Fibroblast of skin of scalp (primary cell): ENCODE measurements at places on chromosomes 4 and X.
A peak's percentile ranks its signal among the peaks of the same experiment; 100 is the strongest.

- peak; percentile 77 for DNase-seq
These were observed 98.9 kb downstream of the ARHGAP6 start for GRCh38 chrX:11566789-11567188.

- no peak for DNase-seq
These were observed 673 bp downstream of the PARM1 start for GRCh38 chr4:74933562-74934015.

- DNase-seq, result no peak
These were observed 21.8 kb downstream of the NLGN3 start for GRCh38 chrX:71166461-71166860.

GRCh38 chr4:145101091-145101490 is 3.0 kb downstream of the ABCE1 start:
- DNase-seq, result no peak

- DNase-seq, result no peak
These were observed 1.3 kb downstream of the NKAP start for GRCh38 chrX:119942173-119942819.

DNA sequence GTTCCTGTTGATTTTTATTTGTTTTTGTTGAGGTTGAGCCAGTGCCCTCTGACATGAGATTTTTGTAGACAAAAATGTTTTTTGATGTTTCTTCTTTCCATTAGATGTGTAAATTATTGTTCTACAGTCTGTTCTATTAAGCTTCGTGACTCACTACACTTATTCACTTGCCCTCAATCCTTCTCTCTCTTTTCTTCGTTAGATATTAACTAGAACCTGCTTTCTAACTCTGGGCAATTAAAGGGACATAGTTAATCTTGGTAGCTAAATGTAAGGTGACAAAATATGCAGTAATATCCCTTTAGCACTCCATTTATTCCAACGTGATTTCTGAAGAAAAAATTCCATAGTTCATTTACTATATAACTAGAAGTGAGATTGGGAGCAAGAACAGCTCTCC is 333.9 kb downstream of the PDHA2 start:
- no peak for DNase-seq

- DNase-seq, result no peak
These were observed 34.1 kb downstream of the PLS3 start for GRCh38 chrX:115595049-115595448.

- peak; percentile 75 for DNase-seq
These were observed 105.1 kb upstream of the GRID2 start for GRCh38 chr4:92198711-92199110.

DNA sequence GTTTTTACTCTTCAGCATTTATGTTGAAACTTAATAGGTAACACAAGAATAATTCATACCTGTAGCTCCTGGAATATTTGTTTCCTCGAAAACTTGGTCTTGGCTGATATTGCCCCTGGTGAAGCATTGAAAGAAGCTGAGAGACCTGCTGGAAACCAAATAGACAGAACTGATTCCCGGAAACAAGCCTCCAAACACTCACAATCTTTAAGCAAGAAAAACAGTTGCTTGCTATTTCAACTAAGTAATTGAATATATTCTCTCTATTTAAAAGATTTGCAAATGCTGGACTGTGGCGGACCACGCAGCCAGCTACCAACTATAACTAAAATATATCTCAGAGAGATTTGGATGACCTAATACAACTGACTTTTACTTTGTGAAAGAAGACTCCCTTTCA is 3.6 kb downstream of the PCDH18 start:
- DNase-seq, result no peak

DNA sequence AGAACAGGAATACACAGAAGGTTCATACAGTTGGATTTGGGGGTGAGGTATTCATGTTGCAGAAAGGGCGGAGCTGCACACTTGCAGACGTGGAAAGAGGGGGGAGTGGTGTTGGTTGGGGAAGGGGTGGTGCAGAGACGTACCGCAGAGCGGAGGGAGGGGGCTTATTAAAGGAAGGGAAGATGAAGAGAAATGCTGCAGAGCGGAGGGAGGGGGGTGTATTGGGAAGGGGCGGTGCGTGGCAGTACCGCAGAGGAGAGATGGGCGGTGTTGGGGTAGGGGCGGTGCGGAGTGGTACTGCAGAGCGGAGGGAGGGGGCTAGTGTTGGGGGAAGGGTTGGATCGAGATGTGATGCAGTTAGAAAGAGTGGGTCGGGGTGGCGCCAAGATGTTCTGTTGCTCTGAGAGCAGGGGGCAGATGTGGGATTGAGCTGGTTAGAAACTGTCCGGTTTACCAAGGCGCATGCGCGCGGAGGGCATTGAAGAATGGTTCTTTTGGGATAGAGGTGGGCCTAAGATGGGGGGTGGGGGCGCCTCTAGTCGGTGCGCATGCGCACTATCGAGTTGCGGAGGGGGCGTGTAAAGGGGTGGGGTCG is 900 bp downstream of the TRO start:
- peak; percentile 85 for DNase-seq

DNA sequence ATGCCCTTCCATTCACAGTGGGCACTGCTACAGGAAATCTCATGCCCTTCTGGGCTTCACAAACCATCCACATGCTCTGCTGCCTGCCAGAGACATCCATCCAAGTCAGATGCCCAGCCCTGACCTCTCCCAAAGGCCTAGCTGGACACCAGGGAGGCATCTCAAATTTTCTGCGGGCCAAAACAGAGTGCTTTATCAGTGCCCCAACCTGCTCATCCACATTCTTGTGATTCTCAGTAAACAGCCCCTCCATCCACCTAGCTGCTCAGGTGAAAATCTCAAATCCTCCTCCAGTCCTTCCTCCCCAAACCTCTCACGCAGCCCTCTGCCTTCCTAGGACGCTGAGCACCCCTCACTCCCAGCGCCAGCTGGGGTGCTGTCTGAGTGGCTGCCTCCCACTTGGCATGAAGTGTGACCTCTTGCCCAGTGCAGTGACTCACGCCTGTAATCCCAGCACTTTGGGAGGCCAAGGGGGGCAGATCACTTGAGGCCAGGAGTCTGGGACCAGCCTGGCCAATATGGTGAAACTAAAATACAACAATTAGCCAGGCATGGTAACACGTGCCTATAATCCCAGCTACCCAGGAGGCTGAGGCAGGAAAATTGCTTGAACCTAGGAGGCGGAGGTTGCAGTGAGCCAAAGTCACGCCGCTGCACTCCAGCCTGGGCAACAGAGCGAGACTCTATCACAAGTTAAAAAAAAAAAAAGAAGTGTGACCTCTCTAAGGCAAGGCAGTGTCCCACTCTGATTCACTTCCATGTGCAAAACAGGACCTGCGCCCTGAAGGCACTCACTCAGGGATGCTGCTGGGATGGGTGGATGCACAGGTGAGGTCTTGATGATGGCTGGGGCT is 1.7 kb upstream of the AFAP1 start:
- DNase-seq, result no peak

DNA sequence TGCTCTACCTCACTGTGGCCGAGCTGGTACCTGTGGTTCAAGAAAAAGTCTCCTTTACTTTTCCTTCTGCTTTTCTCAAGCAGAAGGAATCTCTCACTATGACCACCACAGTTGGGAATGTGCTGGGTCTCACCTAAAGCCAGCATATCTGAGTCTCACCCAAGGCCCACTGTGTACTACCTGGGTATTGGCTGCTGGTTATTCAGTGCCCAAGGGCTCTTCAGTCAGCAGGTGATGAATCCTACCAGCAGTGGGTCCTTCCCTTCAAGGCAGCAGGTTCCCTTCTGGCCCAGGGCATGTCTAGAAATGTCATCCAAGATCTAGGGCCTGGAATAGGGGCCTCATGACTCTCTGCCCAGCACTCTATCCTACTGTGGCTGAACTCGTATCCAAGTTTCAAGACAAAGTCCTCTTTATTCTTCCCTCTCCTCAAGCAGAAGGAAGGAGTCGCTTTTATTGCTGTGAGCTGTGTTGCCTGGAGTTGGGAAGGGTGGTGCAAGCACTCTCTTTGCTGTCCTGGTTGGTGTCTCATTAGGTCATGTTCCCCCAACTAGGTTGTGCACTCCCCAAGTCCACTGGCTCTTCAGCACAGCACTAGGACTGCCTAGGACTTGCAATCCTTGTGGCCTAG is 6.1 kb downstream of the CXCL10 start:
- DNase-seq, result no peak

DNA sequence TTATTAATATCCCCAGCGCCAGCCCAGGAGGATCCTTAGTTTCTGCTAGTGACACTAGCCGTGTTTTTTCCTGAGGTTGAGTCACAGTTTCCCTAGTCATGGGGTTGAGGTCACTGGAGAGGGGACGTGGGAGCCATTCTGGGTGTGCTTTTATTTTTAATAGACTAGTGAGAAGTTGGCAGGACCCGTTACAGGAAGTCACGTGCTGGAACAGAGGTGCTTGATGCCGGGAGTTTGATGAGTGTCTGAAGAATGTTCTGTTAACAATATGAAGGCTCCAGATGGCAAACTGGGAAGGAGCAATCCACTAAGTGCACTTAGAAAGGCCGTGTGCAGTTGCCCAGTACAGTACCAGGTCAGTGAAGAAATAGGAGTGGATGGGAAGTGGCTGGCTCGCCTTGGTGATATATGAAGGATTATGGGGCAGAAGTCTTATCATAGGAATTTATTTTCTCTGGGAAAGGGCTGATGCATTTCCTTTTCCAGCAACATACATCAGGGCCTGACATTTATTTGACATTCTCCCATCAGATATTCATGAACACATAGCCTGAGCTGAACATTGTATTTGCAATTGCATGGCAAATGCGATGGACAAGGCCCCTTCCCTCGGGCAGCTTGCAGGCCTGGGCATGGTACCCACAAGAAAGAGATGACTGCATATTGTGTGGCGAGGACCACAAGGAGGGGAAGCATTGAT is 291.8 kb downstream of the FBXW7 start:
- no peak for DNase-seq

DNA sequence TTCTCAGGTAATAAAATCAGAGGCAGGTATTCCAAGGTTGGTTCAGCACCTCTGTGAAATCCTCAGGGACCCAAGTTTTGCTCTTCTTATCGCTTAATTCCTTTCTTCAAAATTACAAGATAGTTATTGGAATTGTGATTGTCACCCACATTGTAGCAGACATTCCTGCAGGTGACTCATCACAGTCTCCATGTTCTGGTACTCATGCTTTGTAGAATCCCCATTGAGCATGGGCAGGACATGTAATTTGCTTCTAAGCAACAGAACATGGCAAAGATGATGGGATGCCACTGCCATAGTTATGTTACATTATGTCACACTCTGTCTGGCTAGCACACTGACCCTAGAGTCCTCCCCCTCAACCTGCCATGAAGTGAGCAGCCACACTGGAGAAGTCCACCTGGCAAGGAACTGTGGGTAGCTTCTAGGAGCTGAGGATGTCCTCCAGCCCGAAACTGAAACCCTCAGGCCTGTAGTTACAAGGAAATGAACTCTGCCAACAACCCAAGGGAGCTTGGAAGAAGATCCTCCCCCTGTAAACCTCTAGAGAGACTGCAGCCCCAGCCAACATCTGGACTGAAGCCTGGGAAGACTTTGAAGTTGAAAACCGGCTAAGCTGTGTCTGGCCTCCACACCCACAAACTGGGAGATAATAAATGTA is 58.3 kb upstream of the GUCY1A1 start:
- peak; percentile 23 for DNase-seq

DNA sequence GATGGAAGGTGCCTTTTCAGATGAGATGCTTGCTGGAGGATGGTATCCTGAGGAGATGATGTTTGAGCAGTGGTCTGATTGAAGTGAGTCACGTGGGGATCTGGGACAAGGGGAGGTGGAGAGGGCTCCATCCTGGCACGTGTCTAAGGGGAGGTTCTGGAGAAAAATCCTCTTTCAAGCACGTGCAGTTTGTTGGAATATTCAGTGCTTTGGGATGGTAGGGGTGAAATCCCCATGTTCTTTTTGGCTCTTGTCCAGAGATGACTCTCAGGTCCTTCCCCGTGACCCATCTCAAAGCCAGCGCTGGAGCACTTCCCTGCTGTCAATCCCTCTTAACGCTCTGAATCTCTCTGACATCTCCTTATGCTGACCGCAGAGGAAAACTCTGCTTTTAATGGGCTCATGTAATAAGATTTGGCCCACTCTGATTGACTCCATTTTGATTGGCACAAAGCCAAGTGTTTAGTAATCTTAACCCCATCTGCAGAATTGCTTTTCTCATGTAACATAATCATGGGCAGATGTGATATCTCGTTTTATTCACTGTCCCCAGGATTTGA is 10.8 kb upstream of the KLKB1 start:
- DNase-seq, result peak; percentile 11

GRCh38 chrX:129845616-129846190 is 2.0 kb upstream of the ZDHHC9 start:
- no peak for DNase-seq

DNA sequence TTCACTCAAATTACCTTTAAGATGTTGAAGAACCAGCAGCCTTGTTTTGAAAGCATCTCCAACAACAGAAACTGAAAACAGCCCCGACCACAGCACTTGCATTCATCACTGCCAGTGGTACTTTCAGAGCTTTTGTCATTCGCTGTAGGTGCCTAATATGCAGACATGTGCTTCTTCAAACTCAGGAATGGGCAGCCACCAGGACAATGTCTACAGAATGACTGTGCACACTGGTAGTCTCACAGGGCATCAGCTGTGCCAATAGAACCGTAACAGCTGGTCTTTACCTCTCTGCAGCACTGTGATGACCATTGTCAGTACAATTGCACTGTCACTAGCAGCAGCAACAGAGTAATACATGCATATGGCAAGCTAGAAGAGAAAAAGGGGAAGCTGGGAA is 1149.7 kb downstream of the STPG2 start:
- no peak for DNase-seq

DNA sequence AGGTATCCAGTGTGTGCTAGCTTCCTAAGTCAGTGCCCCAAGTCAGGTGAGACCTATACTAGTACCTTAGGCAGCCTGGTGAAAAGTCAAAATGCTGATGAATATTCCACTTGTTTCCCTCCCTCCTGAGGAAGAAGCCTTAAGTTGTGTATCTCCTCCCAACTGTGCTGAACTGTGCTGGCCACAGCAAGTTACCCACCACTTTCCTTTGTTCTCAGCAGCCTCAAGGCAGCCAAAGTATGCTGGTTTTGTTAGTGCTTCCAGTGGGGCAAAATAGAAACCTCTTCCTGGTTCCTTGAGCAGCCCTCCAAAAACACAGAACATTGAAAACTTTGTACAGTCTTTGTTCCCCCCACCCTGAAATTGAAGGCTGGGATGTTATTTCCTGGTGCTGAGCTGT is 13.9 kb downstream of the ATG4A start:
- DNase-seq, result no peak

DNA sequence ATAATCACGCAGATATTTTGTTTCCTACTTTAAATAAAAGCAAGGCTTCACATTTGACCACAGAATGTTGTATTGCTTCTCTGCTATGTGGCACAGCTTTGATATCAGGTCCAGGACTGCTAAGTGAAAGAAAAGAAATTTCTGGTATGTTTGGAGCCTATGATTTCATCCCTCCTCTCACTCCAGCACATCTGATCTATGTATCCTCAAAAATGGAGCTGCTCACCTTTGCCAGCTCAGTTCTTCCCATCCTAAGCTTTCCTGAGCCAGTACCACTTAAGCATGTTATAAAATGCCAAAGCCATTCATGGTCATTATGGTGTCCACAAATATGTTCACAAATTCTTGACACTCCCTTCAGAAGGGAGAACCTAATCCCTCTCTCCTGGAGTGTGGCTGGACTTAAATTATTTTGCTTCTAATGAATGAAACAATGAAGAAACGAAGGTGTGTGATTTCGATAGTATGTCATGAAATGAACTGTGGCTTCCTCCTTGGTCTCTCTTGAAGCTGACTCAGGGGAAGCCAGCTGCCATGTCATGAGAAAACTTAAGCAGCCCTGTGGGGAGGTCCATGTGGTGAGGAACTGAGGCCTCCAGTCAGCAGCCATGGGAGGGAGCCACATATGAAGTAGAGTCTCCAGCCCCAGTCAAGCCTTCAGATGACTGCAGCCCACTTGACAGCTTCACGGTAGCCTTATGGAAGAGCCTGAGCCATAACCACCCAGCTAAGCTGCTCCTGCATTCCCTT is 207.7 kb downstream of the MGST2 start:
- DNase-seq, result peak; percentile 35

- peak; percentile 60 for DNase-seq
These were observed 17.7 kb downstream of the IQSEC2 start for GRCh38 chrX:53263597-53264094.
